ENCODE measurements at places on chromosomes 1 and 21.

- no peak for DNase-seq
These were observed 30.0 kb downstream of the MIS18A start for GRCh38 chr21:32248571-32249461.

- no peak for DNase-seq
These were observed 421 bp upstream of the LCE3A start for GRCh38 chr1:152623203-152623844.

DNA sequence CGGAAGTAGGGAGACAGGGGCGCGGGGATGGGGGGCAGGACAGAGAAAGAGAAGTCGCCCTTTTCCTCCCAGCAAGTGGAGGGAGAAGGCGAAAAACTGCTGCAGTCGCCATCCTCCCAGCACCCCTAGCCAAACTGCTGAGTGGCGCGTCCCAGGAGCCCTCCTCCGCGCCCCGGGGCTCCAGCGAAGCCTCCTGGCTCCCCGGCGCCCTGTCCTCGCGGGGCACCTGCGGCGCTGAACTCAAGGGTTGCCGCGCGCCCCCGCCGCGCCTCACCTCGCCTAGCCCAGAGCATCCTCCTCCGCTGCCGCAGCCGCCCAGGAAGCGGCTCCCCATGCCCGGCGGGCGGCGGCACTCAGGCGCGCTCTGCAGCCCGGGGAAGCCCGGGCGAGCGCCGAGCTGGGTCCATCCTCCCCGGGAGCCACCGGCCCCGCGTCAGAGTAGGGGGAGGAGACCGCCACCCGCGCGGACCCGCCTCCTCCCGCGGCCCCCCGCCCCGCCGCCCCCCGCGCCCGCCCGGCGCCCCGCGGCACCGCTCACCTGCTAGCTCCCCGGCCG lies at the start of gene DAB1:
TSS of gene DAB1 (minus strand) at position 405 of the 556 bp plus-strand sequence. CDS start 133,030 bp downstream, outside the sequence.
- no peak for DNase-seq

- no peak for DNase-seq
These were observed 8.8 kb upstream of the UAP1 start for GRCh38 chr1:162552684-162553252.

- DNase-seq, result no peak
These were observed 72.1 kb upstream of the LHX8 start for GRCh38 chr1:75062111-75062510.

GRCh38 chr1:8202182-8202905 lies 115.6 kb upstream of the SLC45A1 start:
- peak; percentile 91 for DNase-seq

- DNase-seq, result no peak
These were observed at the start of gene SLC37A1 for GRCh38 chr21:42513151-42513984. Gene SLC37A1, plus strand, starts transcription at chr21:42513852. Its CDS starts 4,603 bp downstream, at chr21:42518455.

DNA sequence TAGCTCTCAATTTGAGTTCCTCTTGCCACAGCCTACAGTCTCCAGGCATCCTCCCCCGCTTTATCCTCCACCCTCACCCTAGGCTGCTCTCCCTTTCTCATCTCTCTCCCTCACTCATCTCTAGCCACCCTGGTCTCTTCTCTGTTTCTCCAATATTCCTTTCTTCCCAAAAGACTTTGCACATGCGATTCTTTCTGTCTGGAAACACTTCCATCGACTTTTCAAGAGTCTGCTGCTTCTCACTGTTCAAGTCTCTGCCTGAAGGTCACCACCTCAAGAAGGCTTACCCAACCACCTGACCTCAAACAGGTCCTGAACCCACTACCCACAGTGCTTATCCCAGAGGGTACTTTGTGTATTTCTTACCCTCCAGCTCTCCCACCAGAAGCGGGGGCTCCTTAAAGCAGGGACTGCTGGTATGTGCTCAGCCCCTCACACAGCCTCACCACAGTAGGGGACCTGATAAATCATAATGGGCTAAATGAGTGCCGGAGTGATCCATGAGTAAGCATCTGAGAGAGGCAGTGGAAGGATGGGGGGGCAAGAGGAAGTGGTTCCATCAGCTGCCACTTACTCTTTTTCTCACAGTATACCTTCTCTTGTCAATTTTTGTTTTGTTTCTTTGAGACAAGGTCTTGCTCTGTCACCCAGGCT lies 14.3 kb upstream of the KRTAP19-8 start:
- no peak for DNase-seq

- DNase-seq, result no peak
These were observed 53.6 kb downstream of the SPATA46 start for GRCh38 chr1:162323023-162323422.

DNA sequence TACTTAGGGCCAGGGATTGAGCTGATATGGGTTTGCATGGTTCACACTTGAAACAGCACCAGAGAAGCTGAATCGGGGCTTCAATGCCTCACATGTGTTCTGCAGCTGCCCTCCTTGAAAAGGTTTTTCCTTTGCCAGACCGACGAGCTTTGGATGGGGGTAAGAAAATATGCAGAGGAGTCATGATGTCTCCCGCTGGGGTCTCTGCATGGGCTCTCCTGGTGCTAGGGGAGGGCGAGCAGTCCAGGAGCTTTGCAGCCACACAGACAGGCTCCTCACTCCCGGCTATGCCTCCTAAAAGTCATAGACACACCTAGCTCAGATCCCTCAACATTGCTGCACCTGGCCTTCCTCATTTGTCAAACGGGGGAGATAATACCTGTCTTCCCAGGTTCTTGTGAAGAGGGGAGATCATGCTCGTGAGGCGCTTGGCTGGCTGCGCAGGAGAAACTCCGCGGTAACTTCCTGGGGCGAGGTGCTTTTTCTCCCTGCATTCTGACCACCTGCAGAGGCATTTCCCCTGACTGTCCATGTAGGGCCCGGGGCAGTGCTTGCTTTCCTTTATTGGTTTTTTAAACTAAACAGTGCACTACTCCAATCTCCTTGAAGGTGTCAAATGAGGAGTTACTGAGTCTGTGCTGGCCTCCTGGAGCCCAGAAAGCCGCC lies 112.4 kb downstream of the PLXNA2 start:
- no peak for DNase-seq

GRCh38 chr1:213331631-213332175 lies 280.7 kb downstream of the RPS6KC1 start:
- no peak for DNase-seq

DNA sequence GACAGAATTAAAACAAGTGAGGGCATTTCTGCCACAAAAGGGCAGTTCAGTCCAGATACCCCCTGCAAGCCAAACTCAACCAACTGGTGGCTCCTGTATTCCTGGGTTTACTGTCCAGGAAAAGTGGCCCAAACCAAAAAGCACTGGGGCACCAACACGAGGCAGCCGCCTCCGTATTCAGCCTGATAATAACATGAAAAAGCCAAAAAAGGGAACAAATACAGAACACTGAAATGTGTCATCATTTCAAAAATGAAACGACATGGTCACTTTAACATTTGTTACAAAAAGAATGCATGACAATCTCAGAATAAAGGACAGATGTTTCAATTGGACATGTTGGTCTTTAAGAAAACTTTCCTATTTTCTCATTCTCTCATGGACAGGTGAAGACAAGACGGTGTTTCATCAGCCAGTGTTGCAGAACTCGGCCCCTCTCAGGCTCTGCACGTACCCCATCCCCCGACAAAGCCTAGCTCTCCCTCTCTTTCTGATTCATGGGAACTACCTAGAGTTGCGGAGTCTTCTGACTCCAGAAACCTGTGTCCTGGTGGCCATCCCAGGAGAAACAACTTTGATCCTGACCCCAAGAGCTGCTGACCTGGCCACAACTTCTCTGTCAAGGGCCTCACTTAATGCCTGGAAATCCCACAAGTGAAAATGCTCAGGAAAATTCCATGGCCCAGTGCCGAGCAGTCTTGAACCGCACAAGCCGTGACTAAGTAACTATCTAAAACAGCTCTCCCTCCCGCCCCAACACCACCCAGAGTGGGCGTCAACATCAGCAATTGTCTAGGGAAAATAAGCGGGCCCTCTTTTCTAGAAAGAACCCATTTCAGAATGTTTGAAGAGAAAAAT lies 27.1 kb downstream of the ZBTB17 start:
- peak; percentile 77 for DNase-seq

DNA sequence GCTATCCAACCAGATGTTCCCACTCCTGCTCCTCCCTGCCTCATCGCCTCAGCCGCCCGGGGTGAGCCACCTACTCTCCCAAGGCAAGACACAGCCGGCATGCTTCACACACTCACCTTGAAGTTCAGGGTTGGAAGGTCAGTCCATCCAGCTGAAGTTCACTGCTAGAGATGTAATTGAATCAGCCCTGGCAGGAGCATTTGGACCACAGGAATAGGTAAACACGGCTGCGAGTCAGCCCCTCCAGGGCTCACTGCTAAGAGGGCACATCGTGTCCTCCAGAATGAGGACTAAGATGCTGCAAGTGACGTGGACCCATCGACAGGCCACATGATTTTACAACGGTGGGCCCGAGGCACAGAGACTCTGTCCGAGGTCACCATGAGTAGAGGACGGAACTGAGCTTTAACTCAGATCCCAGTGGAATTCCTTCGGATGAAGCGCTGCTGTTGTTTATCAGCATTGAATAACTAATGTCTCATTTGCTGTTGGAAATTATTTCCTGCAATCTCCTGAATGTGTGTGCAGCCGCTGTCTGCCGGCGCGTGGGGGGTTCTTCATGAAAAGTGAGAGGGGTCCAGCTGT lies 41.9 kb downstream of the RSPH1 start:
- no peak for DNase-seq

GRCh38 chr1:19209439-19209989 lies 552 bp downstream of the UBR4 start:
- DNase-seq, result peak; percentile 21

- DNase-seq, result no peak
These were observed 669.0 kb downstream of the RWDD3 start for GRCh38 chr1:95903060-95903459.

- no peak for DNase-seq
These were observed 20.3 kb upstream of the C2CD2 start for GRCh38 chr21:41973861-41974751.

DNA sequence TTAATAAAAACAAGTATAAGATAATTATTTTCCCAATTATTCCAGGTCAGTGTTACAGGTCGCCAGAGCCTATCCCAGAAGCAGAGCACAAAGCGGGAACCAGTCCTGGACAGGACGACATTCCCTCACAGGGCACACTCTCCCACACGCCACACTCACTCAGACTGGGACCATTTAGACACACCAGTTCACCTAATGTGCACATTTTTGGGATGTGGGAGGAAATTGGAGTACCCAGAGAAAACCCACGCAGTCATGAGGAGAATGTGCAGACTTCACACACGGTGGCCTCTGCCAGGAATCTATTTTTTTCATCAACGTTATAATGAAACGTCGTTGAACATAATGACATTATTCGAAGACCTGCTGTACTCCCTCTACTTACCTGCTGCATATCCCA lies 20.5 kb upstream of the NRDC start:
- no peak for DNase-seq

- DNase-seq, result no peak
These were observed 62.7 kb downstream of the ADSS2 start for GRCh38 chr1:244388961-244389360.

- no peak for DNase-seq
These were observed 202.7 kb upstream of the FOXD3 start for GRCh38 chr1:63119575-63120155.

- DNase-seq, result no peak
These were observed 32.9 kb downstream of the HSF2BP start for GRCh38 chr21:43626390-43626789.

DNA sequence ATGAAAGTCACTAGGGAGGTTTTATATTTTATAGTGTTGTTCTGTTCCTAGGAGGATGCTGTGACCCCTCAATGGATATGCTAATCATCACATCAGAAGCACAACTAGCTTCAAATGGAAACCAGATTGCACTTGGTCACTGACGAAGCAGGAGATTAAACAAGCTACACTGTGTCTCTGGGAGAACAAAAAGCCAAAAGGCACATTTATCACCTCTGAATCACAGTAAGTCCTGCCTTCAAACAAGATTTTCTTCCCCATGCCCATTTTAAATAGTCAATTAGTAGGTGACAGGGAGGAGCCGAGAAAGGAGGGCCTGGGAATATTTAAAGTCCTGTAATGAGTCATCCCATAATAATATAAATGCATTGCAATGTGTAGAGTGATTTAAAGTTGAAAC lies 38.1 kb downstream of the RGS2 start:
- peak; percentile 39 for DNase-seq

DNA sequence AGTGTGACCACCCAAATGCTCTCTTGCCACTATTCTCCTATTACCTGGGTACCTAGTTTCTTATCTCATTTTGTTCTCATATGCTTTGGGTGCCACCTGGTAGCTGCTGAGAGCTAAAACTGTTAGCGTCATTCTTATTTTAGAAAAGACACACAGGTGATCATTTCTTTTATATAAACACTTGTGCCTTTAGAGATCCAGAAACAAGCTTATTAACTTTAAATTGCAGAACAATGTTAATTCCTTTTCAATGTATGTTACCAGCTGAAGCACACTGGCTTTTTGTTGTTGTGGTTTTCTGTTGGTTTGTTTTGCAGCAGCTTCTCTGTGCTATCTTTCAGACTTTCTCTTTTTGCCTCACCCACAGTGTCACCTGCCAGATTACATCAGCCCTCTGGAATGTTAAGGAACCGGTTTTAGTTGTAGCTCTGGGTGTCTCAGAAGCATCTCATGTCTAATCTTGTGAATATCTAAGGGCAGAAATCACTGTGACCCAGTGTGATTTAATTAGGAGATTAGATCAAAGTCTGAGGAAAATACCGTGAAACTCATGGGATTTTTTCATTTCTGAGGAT lies 43.4 kb upstream of the SLC19A2 start:
- DNase-seq, result no peak
